ENCODE measurements at places on chromosomes 5 and 9.
A peak's percentile ranks its signal among the peaks of the same experiment; 100 is the strongest.

DNA sequence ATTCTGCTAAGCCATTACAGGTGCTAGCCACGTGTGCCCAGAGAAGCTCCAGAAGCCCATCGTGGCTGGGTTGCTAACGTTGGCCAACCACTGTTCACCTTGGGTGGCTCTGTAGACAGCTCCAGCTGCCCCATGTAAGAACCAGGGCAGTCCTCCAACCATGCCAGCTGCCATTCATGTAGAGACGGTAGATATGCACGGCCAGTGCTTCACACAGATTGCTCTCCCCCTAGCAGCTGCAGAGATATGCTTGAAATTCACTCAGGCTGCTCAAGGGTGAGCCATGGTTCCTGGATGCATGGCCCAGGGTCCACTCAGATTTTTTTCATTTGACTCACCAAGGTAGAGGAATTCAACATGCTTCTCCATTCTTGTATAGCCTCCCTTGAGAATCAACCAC lies 31.0 kb downstream of the GADD45G start:
- DNase-seq = no peak

- peak; percentile 66 for DNase-seq
Measured at GRCh38 chr5:42924226-42924625, 112.5 kb upstream of the SELENOP start.

GRCh38 chr5:168156170-168156569 lies 135.3 kb upstream of the WWC1 start:
- DNase-seq = no peak

DNA sequence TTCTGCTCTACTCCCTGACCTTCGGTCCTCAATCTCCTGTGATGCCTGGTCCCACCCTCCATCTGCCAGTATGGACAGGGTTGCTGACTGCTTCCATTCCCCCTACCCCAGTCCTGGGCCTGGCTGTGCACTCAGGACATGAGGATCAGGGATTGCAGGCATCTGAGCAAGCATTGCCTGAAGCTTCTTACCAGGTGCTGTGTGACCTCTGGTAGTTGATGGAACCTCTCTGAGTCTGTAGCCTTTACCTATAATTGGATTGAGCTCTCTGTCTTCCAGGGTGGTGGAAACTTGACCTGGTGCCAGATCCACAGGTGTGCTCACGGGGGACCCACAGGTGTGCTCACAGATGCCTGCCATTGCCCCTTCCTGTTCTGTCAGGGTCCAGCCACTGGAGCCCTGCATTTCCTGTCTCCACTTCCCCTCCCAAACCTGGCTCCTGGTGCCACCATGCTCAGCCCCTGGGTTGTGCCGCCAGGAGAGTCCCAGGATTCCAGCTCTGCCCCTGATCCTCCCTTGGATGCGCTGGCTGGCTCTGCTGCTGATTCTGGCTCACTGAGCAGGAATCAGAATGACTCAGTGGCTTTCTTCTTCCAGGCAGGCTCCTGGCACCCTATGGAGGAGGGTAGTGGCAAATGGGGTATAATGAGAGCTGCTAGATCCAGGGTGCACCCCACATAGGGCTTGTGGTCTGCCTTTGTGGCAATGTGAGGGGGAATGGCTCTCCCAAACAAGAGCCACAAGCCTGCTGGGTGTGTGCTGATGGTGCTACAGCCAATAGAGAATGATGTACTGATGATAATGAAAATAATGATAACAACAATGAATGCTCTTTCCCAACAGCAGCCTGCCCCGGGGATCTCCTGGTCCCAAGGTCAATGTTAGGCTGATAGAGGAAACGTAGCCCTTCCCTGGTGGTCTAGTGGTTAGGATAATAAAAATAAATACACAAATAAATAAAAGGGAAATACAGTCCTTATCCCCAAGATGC lies 35.2 kb upstream of the PSD2 start:
- DNase-seq = no peak

- no peak for DNase-seq
Measured at GRCh38 chr5:161273410-161273809, 273.1 kb downstream of the GABRB2 start.

- DNase-seq = no peak
Measured at GRCh38 chr9:101387871-101388506, 3.2 kb upstream of the BAAT start.

- peak; percentile 83 for DNase-seq
Measured at GRCh38 chr9:89993678-89994630, 389.1 kb downstream of the GADD45G start.

DNA sequence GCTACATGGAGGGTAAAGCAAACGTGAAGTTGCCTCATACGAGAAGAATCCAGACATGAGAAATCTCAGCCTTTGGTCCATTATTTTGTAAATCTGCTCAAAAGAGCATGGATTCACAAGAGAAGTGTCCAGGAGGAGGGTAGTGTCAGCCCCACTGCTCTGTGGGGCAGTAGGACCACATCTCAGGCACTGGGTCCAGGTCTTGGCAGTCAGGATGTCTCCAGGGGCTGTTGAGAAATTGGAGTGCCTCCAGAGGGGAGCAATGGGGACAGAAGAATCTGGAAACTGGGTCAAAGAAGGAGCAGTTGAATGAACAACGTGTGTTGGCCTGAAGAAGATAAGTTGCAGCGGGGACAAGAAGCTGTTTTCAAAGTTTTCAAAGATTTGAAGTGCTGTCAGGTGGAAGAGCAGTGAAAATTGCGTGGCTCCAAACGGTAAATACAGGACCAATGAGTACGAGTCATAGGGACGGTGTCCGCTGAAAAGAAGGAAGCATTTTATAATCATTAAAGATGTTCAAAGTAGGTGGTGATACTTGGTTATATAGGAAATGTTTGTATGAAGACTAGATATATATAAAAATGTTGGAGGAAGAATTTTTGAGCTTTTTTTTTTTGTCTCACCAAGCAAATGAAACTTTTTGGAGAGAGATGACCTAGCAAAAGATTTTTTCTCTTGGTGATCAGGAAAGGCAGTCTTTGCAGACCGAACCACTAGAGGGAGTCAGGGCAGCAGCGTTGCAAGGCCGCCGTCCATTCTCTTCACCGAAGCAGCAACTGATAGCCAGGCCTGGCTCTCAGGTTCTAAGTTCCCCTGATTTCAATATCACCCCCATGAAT lies 57.1 kb upstream of the ZBED3 start:
- DNase-seq = peak; percentile 82

DNA sequence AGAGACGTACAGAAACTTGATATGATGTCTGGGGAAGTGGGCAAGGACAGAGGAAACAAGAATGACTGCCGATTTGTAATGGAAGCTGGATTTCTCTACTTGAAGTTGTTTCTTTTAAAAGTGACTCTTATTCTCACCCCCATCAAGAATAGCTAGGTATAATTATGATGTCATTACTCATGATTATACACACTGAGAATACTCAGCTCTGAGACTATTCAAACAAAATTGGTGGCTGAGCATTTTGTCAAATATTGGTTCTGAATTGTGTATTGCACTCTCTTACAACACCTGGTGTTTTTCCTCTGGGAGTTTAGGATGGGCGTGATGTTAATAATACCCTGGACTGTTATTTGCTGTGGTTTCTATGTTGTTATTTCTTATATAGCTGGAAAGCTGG lies 46.3 kb downstream of the MAST4 start:
- no peak for DNase-seq

- no peak for DNase-seq
Measured at GRCh38 chr9:92404042-92404836, at the start of gene OGN. TSS of gene OGN (minus strand) at chr9:92404578. CDS start at chr9:92403407, 1,171 bp downstream.

- no peak for DNase-seq
Measured at GRCh38 chr9:128159522-128159783, 612 bp upstream of the BBLN start.

GRCh38 chr5:1323803-1324173 lies 21.1 kb downstream of the CLPTM1L start:
- DNase-seq = peak; percentile 33

DNA sequence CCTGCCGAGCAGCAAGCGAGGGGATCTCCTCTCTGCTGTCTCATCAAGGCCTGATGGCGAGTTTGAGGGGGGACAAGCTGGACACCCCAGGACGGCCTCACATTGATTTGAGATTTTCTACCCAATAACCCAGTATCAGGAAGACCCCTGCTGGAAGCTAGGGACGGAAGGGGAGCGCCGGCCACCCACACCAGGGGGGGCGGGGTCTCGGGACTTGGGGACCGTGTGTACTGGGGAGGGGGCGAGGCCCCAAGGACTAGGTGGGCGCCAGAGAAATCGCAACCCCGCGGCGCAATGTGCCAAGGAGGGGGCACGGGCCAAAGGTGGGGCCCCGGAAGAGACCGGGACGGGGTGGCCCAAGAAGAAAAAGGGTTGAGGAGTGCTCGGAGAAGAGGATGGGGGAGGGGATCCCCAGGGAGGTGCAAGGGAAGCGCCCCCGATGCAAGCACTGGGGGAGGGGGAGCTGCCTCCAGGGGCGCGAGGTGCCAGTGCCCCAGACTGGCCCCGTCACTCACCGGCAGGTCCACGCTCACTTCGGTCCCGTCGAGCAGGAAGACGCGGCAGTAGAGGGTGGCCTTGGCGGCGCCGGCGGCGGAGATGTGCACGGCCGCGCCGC lies 1.1 kb downstream of the EPB41L4B start:
- peak; percentile 73 for DNase-seq

DNA sequence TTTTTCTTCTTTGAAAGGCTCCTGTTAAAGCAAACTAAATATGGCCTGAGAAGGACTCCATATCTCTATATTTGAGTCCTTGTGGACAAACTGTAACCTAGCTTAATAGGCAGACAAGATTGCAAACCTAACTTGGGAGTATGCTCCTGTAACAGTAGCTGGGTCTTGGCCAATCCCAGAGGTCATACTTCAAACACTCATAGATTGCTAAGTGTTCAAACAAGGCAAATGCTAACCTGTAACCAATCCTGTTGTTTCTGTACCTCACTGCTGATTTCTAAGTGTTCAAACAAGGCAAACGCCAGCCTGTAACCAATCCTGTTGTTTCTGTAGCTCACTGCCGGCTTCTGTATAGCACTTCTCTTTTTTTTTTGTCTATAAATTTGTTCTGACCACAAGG lies 50.6 kb upstream of the CLK4 start:
- DNase-seq = no peak

GRCh38 chr9:123562844-123563346 lies 206.9 kb downstream of the CRB2 start:
- DNase-seq = peak; percentile 58

DNA sequence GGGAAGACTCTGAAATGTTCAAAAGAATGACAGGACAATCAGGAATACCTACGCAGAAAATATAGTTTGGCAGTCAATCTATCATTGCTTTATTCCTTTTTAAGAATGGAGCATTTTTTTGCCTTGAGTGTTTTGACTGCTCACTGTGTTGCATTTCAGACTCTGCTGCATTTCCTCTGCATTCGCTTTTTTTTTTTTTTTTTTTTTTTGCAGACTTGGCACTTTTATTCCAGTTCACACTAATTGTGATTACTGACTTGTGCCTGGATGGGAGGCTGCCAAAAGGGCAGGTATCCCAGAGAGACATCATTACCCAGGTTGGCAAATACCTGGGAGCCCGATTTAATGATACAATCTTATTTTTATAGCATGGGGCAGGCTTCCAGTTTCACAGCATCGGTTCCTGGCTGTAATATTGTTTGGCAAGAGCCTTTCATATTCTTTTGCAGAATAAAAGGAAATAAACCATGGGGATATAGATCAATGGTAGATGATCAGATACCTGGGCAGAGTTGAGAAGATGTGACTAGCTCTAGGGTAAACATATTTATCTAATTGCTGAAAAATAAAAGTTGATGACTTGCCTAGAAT lies 1132.6 kb downstream of the MAT2B start:
- DNase-seq = no peak

GRCh38 chr9:16197578-16198370 lies 644.9 kb downstream of the CCDC171 start:
- DNase-seq = no peak

GRCh38 chr5:160439205-160439600 lies 17.5 kb downstream of the PTTG1 start:
- DNase-seq = peak; percentile 95

DNA sequence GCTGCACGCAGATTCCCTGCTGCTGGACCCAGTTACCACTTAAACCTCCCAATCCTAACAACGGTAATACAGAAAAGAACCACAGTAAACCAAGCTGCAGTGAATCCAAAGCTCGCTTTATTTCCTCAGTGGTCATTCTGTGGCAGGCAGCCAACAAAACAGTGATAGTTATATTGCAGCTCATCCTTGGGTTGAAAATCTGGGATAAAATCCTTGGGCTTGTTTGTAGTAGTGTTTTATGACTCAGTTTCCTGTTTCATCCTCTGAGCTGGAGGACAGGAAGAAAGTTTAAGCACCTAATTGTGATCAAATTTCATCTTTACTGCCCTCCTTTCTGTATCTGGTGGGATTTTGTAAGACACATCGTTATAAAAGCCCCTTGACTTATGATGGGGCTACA lies 31.4 kb downstream of the HMGCR start:
- DNase-seq = no peak
